CD8-positive, alpha-beta T cell (primary cell): ENCODE measurements at places on chromosomes 6 and 20.

DNA sequence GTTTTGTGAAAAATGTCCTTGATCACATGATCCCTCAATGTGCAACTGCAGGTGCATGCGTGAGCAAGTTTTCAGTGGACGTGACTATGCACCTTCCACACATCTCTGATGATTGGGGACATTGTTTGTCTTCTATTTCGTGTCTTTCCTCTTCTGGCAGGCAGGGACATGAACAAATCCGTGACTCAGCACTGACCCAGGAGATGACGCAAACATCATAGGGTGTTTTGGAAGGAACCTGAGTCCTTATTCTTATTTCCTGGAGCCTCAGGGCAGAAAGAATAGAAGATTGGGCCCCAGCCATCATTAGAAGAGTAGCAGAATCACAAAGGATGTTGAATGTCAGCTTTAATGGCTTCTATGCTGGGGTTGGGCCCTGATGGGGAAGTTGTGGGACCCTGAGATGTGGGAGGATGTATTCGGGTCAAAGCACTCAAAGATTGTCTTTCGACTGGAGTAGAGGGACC, 11.9 kb upstream of the SIRPD start:
- peak; percentile 25 for DNase-seq

- no peak for DNase-seq
Measured at GRCh38 chr6:90414352-90414751, 117.7 kb upstream of the BACH2 start.

DNA sequence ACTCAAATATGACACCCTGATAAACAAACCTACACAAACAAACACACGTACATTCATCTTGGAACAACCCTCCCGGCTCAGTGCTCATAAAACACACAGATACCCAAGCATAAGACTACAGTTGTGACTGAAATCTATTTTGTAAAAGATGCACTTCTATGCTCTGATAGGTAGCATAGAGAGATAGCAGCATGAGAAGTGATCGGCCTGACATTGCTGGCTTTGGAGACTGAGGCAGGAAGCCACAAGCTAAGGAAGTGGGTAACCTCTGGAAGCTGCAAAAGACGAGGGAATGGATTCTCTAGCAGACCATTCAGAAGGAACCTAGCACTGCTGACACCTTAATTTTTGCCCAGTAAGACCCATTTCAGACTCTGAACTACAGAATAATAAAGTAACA, 1.6 kb upstream of the RNF39 start:
- DNase-seq, result no peak

DNA sequence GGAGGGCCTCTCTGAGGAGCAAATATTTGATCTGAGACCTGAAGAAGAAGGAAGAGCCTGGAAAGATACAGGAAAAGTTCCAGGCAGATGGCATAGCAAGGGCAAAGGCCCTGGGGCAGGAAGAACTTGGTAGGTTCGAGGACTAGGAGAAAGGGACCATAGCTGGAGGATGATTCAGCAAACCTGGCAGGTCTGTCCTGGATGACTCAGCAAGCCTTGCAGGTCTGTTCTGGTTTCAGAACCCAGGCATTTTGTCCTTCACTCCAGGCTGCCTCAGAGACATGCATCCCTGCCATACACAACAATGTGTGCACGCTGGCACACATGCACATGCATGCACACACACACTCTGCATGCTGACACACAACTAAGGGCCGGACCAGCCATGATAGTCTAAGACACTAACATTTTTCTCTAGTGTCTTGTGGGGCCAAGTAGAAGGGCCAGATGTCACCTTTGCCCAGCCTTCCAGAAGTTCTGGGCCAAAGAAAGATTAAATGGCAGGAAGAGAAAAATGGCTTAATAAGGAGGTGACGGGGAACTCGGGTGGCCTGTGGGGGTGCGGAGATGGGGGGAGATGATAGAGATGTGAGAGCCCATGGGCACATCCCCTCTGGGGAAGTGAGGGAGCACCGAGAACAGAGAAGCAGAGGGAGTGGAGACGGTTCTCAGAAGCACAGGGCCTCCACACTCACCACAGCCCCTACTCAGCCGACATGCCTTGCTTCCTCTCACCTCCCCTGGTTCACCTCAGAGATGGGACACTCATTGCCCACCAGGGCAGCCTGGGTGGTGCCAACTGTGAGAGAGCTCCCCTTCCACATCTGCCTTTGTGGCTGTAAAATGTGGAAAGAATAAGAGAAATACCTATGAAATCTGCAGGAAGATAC, 15.4 kb upstream of the TRIB3 start:
- DNase-seq, result no peak

DNA sequence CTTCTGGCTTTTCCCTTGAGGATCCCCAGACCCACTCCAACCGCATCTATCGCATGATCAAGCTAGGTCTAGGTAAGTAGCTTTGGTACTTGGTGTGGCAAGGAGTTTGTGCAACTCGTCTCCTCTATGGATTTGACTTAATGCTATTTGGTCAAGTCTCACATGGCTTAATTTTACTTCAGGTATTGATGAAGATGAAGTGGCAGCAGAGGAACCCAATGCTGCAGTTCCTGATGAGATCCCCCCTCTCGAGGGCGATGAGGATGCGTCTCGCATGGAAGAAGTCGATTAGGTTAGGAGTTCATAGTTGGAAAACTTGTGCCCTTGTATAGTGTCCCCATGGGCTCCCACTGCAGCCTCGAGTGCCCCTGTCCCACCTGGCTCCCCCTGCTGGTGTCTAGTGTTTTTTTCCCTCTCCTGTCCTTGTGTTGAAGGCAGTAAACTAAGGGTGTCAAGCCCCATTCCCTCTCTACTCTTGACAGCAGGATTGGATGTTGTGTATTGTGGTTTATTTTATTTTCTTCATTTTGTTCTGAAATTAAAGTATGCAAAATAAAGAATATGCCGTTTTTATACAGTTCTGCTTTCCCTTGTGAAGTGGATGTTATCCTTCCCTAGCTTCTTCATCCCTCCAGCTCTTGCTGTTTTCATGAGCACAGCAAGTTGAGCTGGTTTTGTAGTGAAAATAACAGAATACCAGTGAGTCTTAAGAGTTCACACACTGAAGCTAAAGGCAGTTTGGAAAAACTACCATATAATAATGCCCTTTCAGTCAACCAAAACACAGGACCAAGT, 3.8 kb downstream of the SLC35B2 start:
- DNase-seq, result no peak

GRCh38 chr6:140101818-140102217, 727.4 kb upstream of the CITED2 start:
- peak; percentile 11 for DNase-seq

DNA sequence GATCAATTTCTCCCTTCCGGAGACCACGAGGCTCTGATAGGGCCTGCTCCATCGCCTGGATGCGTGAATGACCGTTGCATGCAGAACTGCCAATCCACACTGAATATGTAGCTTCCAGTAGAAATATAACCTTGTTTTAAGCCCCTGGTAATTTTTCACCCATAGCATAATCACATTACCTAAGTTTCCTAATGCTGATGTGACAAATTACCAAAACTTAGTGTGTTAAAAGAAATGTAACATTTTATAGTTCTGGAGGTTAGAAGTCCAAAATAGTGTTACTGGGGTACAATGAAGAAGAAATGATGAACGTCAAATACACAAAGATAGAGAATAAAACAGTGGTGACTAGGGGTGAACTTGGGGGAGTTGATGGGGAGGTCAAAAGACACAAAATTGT, 22.0 kb upstream of the SIRPD start:
- no peak for DNase-seq

DNA sequence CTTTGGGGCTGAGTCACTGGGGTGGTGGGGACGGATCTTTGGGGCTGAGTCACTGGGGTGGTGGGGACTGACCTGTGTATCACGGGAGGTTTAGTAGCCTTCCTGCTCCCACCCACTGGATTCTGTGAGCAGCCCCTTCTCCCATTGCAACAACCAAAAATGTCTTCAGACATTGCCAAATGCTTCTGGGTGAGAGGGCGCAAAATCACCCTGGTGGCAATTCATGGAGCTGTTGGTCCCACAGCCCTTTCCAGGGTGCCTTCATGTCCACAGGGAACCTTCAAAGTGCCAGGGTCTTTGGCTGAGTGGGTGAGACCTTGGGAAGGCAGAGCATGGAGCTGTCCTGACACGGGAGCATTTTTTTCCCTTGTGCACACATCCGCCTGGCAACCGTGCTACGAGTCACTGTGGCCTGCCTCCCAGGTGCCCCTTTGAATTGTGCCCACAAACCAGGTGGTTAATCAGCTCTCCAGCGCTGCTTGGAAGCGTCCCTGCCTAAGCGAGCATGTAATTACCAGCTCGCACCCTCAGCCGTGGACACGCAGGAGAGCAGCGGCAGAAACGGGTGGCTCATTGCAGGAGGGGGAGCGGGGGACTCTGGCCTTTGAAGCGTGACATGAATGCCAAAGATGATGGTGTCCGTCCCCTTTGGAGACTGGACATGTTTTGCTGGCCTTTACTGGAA, 27.4 kb upstream of the APCDD1L start:
- no peak for DNase-seq

GRCh38 chr6:120498711-120499110, 835.6 kb downstream of the TBC1D32 start:
- DNase-seq, result no peak

GRCh38 chr6:7919871-7920270, 9.3 kb upstream of the TXNDC5 start:
- DNase-seq, result no peak

DNA sequence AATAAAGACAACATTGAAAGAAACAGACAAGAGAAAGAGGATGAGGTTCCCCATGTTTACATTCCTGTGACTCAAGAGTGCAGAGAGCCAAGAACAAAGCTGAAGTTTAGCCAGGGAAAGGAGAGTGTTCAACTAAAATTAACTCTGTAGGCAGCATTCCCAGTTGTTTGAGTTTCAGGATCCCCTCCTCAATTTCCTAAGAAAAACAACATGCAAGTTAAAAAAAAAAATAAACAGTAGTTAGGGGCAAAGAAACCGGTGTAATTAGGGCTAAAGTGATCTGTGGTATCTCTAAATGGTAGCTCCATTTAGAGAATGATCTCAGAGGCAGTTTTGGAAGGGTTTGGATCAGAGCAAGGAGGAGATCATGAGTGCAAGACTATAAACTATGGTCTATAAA, 30.9 kb upstream of the RAB23 start:
- no peak for DNase-seq

DNA sequence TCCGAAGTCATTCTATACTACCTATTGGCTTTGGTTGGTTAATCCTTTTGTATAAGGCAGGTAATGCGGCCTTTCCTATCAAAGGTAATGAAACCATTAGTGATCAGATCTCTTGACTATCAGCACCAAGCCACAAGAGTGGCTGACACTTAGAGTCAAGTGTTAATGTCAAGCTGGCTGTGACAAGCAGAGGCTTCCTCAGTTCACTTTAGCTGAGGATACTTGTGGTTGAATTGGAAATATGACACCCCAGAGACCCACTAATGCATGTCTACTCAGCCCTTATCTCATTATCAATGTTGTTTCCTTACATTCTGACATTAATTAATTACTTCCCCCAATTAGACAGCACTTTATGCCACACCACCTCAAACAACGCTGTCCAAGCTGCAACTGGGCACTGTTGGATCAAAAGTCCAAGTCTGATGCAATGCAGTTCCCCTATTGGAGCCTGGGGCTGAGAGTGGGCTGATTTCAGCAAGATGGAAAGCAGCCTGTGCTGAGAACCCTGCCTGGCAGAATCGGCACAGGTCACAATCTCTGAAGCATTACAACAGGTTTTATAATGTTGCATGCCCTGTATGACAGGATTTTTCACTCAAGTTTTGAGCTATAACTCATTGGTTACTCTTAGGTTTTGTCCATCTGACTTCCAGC, 273.5 kb downstream of the COL12A1 start:
- no peak for DNase-seq
